Vagina (tissue), 2 donors: ENCODE measurements at places on chromosomes 2 and 18.

DNA sequence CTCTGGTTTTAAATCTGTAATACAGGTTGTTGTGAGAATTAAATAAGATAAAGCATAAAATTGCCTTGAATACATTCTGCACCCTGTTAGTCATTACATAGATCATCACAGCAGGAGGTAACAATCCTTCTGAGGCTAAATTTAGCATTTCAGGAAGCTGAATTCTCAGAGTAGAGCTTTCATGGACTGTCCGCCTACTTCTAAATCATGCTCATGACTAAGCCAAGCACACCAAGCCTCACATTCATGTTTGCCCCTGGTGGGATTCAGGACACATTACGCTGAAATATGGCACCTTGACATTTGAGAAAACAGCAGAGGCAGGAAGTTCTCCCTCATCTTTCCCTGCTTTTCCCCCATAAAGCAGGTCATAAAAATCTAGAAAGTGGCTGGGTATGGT is 16.6 kb upstream of the PIK3C3 start:
- DNase-seq = no peak

- DNase-seq = no peak
Observed at GRCh38 chr18:63232826-63233225, 86.7 kb downstream of the BCL2 start.

DNA sequence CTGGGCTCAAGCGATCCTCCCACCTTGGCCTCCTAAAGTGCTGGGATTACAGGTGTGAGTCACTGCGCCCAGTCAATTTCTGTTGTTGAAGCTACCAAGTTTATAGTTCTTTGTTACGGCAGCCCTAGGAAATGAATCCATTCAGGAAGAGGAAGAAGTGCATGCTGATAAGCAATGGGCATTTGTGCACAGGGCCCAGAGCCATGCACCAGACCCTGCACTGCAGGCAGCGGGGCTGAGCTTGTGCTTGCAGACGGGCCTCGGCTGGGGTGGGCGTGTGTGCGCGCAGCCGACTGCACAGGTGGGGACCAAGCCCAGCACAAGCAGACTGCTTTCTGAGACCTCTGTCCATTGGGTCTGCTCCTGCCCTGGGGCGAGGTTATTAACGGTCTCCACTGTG is 144.6 kb downstream of the CABLES1 start:
- DNase-seq = no peak

- no peak for DNase-seq
Observed at GRCh38 chr2:13667415-13667757, 950.6 kb downstream of the TRIB2 start.

GRCh38 chr2:23767876-23768621 is 158.9 kb downstream of the ATAD2B start:
- DNase-seq = no peak

DNA sequence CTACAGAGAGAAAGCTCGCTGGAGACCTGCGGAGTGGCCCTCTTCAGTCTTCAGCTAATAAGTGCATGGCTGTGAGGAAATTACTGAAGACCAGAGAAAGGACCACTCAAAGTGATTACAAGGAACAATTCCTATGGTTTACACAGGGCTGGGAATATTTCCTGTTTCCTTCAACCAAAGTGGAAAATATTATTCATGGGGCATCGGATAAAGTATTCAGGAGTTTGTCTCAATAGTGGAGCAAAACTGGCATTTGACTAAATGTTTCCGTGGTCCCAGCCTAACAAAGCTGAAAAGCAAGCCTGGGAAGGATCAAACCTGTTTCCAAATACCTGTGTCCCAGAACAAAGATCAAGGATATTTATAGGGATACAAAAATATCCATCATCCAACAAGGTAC is 32.0 kb upstream of the CNGA3 start:
- no peak for DNase-seq

DNA sequence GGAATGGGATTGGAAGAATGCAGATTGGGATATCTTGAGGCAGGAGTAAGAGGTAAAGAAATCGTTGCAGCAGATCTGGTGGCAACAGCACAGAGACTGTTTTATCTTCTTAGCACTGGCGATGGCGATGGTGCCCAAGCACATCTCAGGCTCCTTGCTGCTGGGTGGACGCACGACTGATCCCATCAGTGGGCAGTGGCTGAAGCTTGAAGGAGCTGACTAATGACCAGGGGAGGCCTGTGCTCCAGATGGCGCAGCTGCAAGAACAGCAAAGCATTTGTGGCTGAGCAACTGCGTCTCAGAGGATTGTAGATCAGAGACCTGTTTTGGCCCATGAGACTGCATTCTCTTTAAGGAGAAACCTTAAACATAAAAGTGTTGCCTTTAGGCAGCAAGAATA is 54.6 kb downstream of the GALR1 start:
- DNase-seq = no peak

- no peak for DNase-seq
Observed at GRCh38 chr2:158773121-158773520, 22.0 kb upstream of the DAPL1 start.

DNA sequence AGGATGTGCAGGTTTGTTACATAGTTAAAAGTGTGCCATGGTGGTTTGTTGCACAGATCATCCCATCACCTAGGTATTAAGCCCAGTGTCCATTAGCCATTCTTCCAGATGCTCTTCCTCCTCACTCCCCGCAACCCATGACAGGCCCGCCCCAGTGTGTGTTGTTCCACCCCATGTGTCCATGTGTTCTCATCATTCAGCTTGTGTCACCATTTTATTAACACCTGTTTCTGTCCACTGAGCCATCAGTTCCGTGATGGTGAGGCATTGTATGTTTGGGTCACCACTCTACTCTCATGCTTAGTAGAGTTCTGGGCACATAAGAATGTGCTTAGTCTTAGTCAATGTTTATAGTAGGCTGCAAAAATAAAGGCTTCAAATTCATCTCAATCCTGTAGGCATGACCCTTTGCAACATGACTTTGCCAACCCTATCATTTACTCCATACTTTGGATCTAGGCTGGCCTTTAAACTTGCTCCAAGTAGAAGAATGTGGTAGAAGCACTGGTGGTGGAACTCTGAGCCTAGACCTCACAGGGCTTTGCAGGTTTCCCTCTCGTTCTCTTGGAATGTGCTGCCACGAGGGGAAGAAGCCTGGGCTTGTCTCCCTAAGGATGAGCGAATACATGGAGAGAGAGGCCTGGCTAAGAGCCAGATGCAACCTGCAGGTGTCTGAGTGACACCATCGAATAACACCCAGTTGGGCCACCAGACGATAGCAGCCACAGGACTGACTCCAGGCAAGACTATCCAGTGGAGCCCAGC is 161.5 kb downstream of the NAPG start:
- no peak for DNase-seq

GRCh38 chr18:23819001-23819400 is 129.7 kb downstream of the LAMA3 start:
- no peak for DNase-seq

DNA sequence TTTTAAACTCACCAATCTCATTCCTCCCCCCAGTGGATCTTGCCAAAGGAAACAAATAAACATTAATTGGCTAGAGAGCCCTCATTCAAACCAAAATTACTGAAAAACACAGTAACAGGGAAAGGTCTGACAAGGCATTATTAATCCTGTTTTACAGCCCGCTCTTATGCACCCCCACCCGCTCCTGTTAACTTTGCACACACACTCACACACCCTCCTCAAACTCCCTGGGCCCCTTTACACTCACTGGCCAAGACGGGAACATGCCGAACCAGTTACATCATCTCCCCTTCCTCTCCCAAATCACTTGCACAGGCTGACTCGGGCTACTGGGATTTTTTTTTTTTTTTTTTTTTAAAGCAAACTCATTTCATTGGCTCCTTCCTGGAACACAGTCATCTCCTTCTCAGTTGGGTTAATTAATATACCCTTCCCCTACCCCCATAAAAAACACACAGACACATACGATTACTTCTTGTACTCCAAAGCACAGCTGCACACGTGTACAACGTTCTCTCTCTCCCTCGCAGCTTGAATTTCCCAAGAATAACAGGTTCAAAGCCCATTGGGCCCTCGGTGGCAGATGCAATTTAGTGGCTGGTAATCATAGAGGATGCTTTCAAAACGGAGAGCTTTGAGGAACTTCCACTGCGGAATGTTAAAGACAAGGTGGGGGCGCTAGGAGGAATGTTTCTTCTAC is 31.8 kb downstream of the KLF7 start:
- DNase-seq = peak; percentile 94

DNA sequence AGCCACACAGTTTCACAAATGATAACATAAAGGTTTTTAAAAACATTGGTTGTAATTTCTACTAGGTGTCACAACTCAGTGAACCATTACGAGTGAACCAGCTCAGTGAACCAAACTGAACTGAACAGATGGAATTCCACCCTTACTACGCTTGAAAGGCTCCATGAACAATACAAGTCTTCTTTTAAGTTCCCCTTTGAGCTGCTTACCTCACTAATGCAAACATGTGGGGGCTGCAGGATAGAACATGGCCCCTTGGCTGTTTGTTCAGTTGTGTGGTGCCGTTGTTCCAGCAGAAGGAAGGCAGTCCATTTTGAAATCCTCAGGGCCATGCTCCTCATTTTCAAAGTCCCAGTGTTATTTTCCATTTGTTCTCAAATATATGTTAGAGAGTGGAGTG is 30.7 kb upstream of the KLHL14 start:
- DNase-seq = no peak

DNA sequence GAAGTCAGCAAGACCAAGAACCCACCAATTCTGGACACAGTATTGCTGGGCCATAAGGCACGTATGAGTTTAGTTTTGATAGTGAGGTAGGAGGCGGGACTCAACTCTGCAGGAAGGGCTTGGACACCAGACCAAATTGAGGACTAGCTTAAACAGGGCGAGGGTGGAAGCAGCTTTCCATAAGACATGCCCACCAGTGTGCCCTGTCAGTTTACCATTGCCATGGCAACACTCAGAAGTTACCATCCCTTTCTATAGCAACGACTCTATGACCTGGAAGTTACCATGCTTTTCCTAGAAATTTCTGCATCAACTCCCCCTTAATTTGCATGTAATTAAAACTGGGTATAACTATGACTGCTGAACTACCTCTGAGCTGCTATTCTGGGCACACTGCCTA is 2.8 kb downstream of the M1AP start:
- DNase-seq = no peak

DNA sequence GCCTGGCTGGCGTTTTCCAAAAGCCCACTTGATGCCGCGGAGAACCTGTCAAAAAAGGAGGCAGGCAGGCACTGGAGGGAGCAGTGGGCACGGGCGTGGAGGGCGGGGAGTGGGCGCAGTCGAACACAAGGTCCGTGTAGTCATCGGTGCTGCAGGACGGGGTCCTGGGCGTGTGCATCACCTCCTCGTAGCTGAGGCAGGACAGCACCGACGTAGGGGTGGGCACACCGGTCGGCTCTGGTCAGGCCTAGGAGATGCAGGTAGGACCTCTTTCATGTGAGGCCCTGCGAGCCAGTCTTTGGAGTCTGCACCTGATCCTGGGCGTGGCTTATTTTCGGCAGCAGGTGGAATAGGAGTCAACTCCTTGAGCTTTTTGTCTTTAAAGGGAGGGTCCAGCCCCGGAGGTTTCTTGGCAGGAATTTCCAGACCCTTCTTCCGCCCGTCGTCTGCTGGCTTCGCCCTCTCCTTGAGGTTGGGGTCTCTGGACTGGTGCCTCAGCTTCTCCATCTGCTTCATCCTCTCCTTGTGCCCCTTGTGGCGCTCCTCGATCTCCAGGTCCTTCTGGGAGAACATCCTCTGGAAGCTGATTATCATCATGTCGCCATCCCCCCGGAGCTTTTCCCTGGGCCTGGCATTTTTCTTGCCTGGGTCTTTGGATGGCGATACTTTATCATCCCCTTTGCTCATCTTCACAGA is 892.5 kb upstream of the LRRTM1 start:
- no peak for DNase-seq

GRCh38 chr2:181235683-181236459 is 221.3 kb upstream of the ITGA4 start:
- no peak for DNase-seq

DNA sequence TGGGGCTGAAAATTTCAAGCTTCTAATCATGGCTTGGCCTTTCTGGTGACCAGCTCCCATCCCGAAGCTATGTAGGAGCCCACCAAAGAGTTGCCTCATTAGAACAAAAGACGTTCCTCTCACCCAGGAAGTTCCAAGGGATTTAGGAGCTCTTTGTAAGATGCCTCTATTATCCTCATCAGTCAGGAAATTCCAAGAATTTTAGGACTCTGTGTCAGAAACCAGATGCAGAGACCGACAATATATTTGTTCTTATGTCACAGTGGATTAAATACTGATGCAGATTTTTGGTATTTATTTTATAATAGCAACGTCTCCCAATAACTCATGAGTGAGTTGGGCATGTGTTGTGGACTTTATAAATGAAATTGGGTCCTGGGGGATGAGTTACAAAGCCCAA is 91.8 kb upstream of the SKOR2 start:
- no peak for DNase-seq

DNA sequence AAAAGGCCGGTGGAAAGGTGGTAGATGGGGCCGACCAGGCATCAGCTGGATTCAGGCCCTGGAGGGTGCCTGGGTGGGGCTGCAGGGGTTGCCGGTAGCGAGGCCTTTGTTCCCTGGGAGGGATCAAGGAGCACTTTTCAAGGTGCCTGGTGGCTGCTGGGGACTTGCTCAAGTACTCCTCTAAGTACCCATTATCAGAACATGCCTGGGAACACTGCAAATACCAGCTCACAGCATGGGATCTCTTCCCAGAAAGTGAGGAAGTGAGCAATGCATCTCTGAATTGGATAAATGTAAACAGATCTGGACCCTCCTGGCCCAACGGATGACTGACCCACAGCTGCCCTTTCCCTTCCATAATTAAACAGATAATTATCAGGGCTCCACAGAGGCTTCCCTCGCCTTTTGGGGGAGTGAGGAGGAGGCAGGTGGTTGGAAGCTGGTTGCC is 210.5 kb downstream of the SH3RF3 start:
- DNase-seq = no peak

GRCh38 chr2:144244938-144245337 is 275.0 kb downstream of the ZEB2 start:
- no peak for DNase-seq

DNA sequence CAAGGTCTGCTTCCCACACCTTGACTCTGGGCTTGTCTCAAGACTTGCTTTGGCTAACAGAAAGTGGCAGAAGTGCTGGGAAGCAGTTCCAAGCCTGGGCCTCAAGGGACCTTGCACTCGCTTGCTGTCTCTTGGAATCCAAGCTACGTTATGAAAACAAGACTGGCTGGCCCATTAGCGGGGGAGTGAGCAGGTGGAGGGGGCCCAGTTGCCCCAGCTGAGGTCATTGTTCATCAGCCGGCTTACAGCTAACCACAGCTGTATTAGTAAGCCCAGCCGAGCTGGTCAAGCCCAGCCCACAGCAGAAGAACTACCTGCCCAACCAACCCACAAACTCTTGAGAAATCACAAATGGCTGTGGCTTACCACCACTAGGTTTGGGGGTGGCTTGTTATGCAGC is 63.1 kb downstream of the MARCO start:
- no peak for DNase-seq

- no peak for DNase-seq
Observed at GRCh38 chr2:41294331-41294730, 753.5 kb upstream of the PKDCC start.

GRCh38 chr2:65370387-65371073 is 61.9 kb downstream of the SPRED2 start:
- DNase-seq = no peak

DNA sequence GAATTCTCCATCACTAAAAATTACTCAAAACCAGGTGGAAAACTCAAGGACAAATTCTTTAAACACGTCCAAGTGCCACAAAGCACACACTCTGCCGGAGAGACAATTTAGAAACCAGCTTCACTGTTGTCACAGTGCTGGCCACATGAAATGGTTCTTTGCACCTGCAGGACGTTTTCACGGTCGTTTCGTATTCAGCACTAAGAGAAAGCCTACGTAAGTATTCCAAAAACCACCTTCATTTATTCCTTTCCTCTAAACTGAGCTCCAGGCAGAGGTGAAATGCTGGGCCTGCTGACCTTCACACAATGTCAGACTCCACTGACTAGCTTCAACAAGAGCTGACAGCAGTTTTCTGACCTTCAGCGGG is 680 bp downstream of the ATP5F1A start:
- no peak for DNase-seq
